K562 (cell line): ENCODE measurements at places on chromosomes 13 and 19.

GRCh38 chr19:3868770-3869456 is at the start of gene ZFR2:
TSS of gene ZFR2 (minus strand) at chr19:3869038. CDS start at chr19:3869017, 21 bp downstream.
- peak; percentile 36 for DNase-seq

GRCh38 chr19:45446295-45446694 is 21.5 kb upstream of the FOSB start:
- no peak for DNase-seq

- DNase-seq: no peak
These were observed 5.5 kb downstream of the SSC5D start for GRCh38 chr19:55493645-55494171.

GRCh38 chr13:32811297-32811800 is 204.9 kb upstream of the KL start:
- no peak for DNase-seq

DNA sequence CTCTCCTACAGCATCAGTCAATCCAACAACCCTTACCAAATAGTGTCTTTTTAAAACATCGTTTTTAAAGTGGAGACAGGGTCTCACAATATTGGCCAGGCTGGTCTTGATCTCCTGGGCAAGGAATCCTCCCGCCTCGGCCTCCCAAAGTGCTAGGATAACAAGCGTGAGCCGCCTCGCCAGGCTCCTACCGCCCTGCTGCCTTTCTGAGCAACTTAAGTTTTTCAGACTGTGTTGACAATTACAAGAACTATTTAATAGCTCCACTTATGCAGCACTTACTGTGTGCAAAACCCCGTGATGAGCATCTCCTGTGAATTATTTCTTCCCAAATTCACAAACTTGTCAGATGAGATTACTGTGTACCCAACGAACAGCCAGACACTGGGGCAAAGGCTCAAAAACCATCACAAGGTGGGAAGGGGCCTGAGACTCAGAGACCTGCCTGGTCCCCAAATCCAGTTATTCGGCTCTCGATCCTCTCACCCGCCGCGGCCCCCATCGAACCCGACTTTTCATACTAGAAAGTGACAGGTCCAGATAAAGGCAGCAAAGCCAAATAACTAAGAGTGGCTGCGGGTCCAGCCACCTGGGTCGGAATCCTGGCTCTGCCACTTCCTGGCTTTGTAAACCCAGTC is 581 bp downstream of the RPL18 start:
- DNase-seq: no peak

DNA sequence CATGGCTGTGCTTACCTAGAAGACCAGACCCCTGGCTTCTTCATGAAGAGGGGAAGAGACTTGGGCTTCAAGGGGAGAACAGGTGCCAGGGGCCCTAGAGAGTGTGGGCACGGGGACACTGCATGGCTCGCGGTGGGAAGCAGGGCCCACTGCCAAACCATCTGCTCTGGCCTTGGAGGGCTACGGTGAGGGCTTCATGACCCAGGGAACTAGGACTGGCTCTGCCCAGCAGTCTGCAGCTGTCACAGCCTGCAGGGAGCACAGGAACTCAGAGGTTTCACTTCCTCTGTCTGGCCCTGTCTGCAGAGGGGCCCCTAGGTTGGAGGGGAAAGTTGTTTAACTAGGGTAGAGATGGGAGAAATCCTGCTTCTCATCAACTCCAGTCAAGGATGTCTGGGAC is 4.3 kb downstream of the ERCC1 start:
- no peak for DNase-seq

GRCh38 chr19:53545271-53546065 is 7.5 kb downstream of the ZNF331 start:
- DNase-seq: no peak

DNA sequence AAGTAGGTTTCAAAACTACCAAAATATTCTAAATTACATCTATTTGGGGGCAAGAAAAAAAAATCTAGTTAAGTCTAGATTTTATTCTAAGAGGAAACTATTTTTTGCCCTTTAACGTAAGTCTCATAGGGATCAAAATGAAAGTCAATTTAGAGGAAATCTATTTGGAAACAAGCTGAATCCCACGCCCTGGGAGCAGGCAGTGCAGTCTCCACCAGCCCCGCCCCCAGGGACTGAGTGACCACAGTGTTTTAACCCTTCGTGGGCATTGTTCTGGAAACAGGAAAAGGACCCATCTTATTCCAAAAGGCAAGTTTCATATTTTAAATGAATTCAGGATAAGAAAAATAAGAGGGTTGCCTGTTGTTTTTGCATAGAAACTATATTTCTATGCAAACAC is 209.7 kb downstream of the SPRY2 start:
- no peak for DNase-seq

GRCh38 chr19:6693056-6693471 is 23.1 kb upstream of the TNFSF14 start:
- peak; percentile 38 for DNase-seq

DNA sequence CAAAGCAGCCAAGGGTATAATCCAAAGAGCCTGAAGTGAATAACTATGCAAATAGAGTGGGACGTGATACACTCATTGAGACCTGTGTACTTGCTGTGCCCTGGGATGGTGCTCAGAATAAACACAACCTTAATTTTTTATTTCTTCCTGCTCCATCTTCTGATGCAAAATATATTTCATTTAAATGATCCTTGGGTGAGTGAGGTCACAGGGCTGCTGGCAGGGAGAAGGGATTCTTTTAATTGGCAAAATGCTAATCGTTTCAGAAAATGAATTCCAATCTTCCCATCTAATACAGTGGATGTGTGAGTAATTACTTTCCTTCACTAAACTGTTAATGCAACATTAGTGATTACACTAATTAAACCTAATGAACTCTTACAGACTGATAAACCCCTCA is 63.5 kb downstream of the SIAH3 start:
- no peak for DNase-seq

DNA sequence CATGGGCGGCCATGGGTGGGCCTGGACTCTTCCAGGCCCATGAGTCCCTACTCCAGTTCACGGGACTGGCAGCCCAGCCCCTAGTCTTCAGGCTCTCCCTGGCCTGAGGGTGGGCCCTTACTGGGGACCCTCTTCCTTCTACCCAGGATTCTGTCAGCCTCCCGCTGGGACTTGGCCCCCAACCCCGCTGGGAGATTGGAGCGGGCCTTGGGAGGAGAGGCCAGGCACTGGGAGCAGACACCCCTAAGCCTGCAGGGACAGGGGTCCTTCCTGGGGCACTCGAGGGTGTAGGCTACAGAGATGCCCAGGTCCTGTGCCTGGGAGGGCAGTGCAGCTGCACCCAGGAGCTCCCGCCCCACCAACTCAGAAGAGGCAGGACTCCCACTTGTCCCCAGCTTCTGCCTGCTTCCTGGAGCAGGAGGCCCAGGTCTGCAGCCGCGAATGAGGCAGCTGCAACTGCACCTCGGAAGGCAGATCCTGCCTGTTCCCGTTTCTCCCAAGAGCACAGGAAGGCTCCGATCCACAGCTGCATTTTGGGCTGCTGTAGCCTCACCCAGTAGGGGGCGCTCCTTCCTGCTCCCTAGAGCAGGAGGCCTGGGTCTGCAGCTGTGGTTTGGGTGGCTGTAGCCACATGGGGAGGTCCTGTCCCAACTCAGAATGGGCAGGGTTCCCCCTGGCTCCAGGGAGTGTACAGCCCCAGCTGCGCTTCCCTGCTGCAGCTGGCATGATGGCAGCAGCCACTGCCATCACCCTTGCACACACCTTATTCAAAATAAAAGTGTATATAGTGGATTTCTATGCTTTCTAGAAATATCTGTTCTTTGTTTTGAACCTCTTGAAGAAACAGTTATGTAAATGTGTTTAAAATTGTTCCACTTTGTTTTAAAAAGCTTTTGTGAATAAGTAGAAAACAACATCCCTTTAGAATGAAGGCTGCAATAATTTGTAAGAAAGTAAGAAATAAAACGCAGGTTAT is 46.8 kb downstream of the TEX26 start:
- peak; percentile 11 for DNase-seq

DNA sequence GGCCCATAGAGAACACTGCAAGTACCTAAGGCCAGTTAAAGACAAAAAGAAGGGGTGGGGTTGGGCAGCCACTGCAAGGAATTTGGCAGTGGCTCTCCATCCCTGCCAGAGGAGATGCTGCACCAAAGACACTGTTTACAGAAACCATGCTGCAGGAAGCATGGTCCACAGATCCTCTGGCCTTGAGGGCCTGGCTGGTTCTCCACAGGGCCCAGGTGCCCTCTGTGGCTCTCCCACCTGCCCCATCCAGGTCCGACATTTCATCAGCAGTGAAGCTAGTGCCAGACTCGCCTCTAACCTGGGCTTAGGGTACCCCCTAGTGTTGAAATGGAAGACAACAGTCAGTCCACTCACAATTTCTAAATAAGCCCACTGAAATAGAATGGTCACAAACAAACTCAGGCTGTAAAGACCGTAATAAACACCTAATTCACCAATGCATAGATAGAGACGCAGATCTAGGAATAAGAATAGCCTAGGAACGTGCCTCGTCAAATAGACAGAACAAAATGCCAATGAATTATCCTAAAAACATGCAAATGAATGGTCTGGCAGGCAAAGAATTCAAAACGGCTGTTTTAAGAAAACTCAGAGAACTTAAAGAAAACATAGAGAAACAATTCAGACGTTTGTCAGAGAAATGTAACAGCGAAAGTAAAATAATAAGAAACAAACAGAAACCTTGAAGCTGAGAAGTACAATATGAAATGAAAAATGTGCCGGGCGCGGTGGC is 23.3 kb downstream of the LYPD4 start:
- DNase-seq: peak; percentile 69

DNA sequence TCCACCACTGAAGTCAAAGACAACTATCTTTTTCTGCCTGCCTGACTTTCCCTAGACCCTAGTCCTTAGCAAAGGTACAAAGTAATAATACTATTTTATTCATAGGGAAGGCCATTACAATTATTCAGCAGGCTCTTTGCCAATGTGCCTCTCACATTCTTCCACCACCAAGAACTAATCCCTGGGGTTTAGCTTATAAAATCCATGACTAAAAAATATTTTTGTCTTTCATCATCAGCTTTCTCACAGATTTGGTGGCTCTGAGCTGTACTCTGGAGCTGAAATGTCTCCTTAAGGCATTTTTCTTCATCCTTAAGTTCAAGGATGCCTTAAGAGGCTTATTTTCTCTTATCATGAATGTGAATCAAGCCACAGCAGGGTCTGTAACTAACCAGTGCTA is 96.1 kb downstream of the OXGR1 start:
- DNase-seq: no peak

DNA sequence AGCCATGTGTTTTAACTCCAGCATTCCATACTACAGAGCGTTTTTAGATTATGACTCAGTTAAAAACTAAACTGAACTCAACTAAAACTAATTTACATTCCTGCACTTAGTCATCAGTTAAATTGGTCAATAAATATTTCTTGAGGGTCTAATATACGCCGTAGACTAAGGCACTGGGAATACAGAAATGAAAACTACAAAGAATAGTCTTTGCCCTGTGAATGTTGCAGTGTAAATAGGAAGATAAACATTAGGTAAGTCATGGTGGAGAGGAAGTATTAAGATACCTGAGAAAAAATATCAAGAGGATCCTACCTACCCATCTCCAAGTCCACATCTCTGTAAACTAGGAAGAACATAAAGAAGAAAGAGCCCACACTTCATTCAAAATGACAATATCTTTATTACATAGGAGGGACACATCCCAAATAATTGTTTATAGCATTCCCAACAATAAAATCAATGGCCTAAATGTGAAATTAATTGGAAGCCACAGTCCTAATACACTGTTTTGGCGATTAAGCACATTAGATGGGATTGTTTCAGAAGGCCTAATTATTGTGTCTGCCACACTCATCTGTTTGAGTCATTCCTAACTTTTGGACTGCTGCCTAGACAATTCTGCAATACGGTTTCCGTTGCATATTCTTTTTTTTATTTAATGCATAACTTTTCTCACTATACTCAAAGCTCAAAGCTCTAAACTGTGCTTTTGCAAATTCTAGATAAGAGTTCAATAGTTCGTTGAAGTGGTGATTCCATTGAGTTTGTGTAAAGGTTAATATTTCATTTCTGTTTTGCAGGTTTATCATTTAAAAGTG is 52.9 kb downstream of the MBNL2 start:
- no peak for DNase-seq

DNA sequence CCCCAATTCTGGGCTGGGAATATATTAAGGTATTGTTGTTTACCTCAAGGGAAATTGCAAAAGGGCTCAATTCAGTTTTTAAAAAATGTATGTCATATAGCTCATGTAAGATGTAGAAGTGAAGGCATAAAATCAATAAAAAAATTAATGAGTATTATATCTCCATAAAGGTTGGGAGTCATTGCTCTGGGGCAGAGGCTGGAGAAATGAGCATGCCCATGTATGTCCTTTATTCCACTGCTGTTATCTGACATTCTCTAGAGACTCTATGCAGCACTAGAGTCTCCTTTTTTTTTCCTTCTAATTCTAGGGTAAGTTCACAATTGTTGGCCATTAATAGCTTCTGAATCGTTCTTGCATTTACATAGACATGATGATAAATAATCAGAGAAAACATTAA is 394.8 kb downstream of the KLF12 start:
- DNase-seq: no peak

GRCh38 chr19:4580021-4580901 is 20.8 kb upstream of the SEMA6B start:
- peak; percentile 70 for DNase-seq

DNA sequence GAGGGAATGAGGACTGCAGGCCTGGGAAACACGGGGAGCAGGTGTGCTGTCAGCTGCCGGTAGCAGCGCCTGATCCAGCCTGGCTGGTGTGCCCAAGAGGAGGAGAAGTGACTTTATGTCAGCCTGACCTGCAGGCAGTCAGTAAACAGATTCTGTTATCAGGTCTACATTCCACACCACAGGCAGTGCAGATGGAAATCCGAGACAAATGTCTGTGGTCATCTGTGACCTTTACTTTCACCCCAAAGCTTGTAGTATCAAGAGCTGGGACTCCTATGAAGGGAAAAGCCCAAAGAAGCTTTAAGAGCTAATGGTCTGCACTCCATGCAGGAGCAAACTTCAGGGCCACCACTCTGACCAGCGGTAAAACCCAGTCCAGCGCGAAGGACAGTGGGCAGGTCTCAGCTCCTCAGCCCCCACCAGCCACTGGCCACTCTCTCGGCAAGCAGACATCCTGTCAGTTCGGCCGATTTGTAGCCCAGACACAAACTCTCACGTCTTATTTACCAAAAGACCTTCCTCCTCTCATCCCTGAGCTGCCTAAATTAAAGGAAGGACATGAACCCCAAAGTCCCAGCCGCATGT is 7.7 kb downstream of the EPS15L1 start:
- DNase-seq: peak; percentile 76

- peak; percentile 79 for DNase-seq
These were observed 5.8 kb downstream of the SMIM7 start for GRCh38 chr19:16654140-16654539.

DNA sequence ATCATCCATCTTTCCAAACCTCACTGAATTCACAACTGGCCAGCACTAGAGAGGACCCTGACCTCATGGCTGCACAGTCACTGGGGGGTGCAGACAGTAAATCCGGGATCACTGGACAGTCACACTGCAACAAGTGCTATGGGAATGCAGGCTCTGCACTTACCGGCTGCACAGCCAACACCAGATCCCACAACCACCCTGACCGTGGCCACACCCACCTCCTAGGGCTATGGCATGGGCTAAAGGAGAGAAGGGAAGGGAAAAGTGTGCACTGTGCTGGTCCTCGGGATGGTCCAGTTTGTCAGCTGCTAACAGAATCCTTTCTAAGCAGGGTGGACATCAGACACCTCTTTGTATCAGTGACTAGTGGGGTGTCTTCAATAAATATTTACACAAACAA is 118.2 kb downstream of the MIPEP start:
- DNase-seq: no peak
